ENCODE measurements at places on chromosomes 1 and 21. TPM values are rescaled to one million over a fixed set of nuclear protein-coding genes. Genes with fewer than 3 reads are reported as not detected.

The BRDT gene
- total RNA-seq, result not detected

The MASP2 gene
- total RNA-seq, result not detected

The CCDC17 gene
- 0.22 TPM for total RNA-seq

The CDK18 gene
- 0.44 TPM for total RNA-seq

The EXTL1 gene
- total RNA-seq, result under 0.01 TPM
